D721Med (cell line): ENCODE measurements at places on chromosomes 5 and 9.

GRCh38 chr5:126938466-126938865 lies 91.9 kb downstream of the MARCHF3 start:
- DNase-seq: no peak

DNA sequence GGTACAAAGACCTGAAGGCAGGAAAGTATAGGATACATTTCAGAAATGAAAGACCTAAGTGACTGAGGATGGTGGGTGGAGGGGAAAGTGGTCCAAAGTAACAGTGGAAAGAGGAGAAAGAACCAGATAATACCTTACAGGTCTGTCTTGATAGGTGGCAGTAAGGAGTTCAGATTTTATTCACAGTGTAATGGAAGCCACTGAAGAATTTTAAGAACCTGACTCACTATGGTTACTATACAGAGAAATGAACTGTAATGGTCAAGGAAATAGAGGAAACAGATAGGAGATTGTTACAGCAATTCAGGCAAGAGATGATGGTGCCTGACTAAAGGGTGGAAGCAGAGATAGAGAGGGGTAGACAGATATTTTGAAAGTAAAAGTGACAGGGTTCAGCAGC lies 46.5 kb downstream of the EPB41L4A start:
- no peak for DNase-seq

DNA sequence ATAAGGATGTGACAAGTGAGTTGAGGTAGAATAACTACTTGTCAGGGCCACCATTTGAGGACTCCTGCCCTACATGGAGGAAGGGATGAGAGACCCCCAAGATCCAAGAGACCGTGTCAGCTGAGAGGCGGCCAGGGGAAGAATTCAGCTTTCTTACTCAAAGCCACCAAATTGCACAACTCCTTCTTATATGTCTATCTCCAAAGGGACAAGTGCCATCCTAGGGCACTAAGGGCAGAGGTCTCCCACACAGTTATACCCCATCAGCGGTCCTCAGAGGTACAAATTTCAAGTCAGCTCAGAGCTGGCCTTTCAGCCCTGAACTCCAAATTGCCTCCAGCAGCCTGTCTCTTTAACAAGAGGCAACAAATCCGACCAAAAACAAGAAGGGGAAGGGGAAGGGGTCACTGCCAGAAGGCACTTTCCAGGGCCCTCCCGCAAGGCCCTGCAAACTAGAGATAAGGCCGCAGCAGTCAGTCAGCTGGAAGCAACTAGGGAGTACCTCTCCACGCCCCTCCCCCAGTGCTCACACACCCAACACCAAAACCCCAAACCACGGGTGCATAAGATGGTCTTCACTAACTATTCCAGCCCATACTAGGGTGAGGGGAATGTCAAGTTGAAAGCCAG lies 6.1 kb upstream of the STOML2 start:
- DNase-seq: no peak

- DNase-seq: no peak
Measured at GRCh38 chr9:97880336-97880735, 27.3 kb downstream of the FOXE1 start.

DNA sequence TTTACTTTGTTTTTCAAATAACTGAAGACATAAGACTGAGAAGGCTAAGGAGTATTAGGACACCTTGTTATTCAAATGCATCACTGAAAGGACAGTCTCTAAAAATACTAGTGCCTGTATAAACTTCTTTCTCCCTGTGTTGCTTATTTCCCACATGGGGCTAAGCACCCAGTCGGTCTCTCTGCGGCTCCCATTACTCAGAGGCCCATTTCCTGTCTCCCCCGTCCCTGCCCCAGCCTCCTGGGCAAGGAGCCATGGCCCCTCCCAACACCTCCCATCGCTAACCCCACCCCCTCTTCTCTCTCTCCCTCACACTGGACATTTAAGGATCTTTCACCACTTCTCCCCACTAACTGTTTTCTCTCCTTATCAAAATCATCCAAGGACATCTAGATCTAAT lies 81.9 kb downstream of the EBF1 start:
- no peak for DNase-seq

GRCh38 chr5:16489322-16489791 lies 23.8 kb upstream of the ZNF622 start:
- DNase-seq: no peak

DNA sequence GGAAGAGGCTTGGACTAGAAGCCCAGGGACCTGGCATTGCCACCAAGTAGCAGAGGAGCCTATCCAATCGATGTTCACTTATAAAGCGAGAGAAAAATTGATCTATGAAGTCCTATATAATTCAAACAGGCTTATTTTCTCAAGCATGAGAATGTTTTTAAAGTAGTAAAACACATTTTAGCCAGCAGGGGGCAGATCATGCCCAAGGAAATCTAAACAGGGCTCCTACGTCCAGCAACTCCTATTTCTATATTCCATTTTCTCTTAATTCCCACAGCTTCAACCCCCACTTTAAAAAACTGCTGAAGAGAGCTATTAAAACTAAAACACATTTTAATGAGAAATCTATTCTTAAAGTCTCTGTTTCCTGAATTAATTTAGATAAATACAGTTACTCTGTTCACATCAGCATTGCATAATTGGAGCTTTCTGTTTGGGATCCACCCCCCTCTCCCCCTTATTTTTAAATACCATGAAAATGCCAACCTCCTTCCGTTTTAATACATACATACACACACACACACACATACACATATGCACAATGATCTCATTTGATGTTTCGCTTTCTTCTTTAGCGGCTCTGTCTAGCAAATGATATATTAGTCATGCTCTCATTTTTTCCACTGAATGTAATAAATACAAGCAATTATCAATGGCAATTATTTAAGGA lies 144.9 kb downstream of the MYO10 start:
- no peak for DNase-seq
